Activated T-cell treated with anti-CD3 and anti-CD28 coated beads, Interleukin-2, amount 50 U/mL, for 48 hours (primary cell): ENCODE measurements at places on chromosomes 5 and 9.

DNA sequence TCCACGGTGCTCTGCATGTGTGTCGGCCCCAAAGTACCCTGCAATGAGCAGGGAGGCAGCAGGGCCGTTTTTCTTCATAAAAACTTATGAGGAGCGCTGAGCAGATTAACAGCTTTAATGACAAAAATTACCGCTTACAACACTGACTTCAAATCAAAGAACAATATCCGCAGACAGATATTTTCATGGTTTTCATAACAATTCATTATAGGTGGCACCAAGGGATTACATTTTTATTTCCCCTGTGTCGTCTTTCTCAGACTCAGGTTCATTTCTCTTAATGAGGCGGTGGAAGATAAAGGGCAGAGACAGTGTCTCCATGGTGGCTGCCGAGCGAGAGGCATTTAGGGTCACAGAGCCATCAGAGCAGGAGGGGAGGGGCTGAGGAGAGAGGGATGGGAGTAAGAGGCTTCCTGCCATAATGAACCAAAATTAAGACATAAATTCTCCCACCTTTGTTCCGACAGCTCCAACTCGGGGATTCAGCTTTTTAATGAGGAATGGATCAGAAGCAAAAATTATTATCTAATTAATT is 240.7 kb upstream of the CLINT1 start:
- DNase-seq = no peak

GRCh38 chr9:109086221-109086620 is 33.5 kb downstream of the TMEM245 start:
- no peak for DNase-seq

DNA sequence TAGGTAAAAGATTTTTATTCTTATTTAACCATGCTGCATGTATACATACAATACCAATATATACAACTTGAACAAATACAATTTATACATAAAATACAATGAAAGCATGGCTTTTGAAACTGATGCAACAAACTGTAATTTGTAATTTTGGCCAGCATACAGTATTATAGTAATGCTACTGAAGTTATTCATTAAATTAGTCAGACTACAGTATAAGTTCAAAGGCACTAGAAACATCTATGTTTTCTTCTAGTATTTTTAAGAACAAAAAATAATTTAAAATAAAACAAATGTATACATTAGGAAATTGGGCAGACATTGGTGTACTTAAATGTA is 18.8 kb downstream of the IL4 start:
- DNase-seq = no peak

- DNase-seq = peak; percentile 99
These were observed 9.7 kb downstream of the PTGES2 start for GRCh38 chr9:128117613-128118471.

DNA sequence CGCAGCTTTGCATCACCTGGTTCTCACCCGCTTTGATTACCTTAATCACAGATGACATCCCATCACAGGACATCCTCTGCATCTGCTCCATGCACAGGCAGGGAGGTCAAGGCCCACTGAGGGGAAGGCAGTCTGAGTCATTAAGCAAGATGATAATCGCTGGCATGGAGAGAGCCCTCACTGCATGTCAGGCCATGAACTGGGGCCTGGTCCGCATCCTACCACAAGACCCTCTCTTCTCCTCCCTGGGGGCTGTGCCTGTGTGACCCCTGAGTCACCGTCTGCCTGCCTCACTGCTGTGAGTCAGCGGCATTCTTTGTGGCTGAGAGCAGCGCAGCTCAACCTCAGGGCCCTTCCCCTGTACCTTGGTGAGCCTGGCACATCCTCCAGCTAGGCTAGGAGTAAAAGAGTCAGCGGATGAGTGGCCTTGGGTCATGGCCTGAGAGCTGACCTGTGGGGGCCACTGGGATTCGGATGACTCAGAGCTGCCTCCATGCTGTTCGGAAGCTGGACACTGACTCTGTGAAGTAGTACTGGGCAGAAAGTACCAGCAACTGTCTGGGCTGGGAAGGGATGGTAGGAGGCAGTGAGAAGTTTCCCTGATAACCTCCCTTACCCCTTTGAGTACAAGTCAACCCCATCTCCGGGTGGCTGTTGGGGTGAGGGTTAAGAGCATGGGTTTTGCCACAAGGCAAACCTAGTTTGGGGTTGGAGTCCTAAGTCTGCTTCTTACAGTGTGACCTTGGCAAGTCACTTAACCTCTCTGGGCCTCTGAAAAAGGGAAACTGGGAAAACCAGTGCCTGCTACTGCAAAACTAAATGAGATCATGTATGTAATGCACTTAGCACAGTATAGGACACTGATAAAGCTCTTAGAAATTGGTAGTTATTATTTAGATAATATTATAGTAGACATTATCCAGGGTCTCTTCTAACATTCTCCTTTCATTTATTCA is 14.6 kb upstream of the ARSI start:
- peak; percentile 29 for DNase-seq

DNA sequence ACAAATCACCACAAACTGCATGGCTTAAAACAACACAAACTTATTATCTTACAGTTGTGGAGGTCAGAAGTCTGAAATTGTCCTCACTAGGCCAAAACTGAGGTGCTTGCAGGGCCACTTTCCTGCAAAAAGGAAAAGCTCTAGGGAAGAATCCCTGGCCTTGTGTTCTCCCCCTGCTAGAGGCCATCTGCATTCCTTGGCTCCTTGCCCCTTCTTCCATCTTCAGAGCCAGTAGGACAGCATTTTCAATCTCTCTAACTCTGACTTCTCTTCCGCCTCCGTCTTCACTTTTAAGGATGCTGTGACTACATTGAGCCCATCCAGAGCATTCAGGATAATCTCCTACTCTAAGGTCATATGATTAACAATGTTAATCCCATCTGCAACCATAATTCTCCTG is 236.6 kb downstream of the CDK5RAP2 start:
- no peak for DNase-seq

GRCh38 chr9:83714329-83714728 is 6.6 kb upstream of the UBQLN1 start:
- no peak for DNase-seq

- DNase-seq = no peak
These were observed 129.4 kb downstream of the AOPEP start for GRCh38 chr9:94855903-94856302.

DNA sequence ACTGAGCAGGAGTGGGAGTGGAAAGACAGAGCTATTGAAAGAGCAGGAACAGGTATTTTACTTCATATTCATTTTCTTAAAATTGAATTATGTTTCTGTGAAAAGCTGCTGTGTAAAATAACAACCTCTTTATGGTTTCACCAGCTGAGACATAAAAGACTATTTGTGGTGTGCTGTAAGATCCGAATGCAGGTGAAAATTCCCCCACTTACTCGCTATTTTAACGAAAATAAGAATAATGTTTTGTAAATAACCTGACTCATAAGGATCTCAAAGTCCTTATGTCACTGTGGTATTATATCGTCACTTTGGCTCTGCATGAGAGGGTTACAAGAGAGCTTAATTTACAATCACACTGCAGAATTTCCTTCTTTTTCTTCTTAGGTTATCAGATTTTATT is 65.3 kb upstream of the NFIB start:
- no peak for DNase-seq

GRCh38 chr5:149853331-149853648 is 91.3 kb downstream of the PDE6A start:
- DNase-seq = no peak

DNA sequence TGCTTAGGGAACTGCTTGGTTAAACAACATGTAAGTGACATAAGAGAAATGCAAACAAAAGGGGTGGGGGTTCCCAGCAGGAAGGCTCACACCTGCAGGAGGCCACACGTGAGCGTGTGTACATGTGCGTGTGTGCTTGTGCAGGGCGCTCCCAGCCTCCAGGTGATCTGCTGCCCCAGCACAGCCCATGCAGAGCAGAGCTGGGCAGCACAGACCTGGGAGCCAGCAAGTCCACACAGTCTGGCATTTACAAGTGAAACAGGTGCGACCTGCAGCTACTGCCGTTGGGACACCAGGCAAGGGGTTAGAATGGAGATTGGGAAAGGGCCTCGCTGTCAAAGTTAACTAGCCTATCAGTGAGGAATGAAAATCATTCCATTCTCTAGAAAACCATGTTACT is 41.8 kb downstream of the GRAMD2B start:
- no peak for DNase-seq

DNA sequence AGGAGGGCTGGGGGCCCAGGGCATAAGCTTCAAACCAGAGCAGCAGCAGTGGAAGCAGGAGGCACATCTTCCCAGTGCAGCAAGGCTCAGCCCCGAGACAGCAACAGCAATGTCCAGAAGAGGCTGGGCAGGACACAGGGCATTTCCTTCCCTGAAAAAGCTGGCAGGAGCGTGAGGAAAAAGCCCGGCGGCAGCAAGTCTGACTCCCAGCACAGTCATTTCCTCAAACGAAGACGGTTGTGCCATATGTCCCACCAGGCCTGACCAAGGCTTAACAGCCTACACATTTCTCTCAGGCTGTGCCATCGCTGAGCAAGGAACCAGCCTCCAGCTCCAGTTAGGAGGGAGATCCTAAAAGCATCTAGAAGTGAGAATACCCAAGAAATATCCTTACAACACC is 74.5 kb downstream of the APTX start:
- no peak for DNase-seq

GRCh38 chr5:15008476-15008875 is 136.9 kb upstream of the ANKH start:
- DNase-seq = no peak

- DNase-seq = no peak
These were observed 830 bp downstream of the PRRC1 start for GRCh38 chr5:127518319-127518621.

DNA sequence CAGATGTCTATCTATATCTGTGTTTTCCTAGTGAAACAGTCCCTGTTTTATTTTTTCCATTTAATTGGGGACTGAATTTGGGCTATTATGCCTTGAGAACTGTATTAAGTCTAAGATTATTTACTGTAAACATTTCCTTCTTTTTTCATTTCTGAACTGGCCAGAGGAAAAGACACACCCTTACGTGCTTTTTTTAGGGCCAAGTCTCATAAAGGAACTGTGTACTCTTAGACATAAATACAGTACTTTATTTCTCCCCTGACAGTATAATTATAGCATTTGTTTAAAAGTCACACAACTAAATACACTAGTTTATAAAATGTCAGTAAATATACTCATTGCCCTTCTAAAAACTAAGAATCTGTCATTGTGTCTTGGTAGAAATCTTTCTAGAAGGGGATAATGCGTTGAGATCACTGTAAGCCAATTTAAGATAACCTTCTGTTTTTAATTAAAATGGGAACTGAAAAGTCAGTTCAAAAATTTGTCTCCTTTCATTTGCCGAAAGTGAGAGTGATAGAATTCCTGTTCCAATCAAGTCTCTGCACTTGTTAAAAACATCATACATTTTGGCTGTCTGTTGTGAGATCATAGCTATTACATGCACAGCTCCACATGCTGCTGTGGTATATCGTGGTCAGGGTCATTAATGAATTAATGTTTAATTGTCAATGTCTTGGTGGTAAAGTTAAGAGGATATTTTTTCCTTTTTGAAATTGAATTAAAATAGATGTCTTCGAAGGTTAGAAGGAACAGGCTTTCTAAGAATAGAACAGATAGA is 132.1 kb downstream of the FOCAD start:
- no peak for DNase-seq

GRCh38 chr5:119792161-119792799 is 162.9 kb downstream of the FAM170A start:
- no peak for DNase-seq

DNA sequence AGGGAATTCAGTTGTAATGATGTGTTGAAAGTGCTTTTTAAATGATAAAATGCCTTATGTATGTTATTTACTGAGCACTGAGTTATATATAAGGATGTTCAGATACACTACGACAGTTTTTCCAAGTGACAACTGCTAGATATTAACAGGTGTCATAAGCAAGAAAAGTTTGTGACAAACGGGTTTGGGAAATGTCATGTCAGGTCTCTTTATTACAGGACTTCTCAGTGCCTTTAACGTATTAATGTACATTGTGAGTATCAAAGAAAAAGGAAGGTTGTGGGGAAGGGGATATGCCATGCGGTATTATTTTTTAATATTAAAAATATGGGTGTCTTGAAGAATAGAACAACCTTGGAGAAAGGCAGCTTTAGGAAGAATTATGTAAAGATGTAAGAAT is 56.4 kb downstream of the RAI14 start:
- no peak for DNase-seq

DNA sequence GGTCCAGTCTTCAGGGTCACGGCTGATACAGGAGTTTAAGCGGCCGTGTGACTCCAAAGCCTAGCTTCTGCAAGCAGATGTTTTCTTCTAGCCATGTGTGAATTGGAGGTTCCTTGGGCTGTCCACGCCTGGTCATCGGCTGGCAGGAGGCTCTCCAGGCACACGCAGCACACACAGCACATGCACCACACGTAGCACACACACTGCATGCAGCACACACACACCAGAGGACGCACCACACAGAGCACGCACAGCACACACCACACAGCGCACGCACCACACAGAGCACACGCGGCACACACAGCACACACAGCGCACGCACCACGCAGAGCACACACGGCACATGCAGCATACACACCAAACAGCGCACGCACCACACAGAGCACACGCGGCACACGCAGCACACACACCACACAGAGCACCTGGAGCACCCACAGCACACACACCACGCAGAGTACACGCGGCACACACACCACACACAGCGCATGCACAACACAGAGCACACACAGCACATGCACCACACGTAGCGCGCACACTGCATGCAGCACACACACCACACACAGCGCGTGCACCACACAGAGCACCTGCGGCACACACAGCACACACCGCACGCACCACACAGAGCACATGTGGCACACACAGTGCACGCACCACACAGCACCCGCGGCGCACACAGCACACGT is 234.3 kb downstream of the FANCC start:
- no peak for DNase-seq

GRCh38 chr5:380701-381309 is 59.3 kb downstream of the AHRR start:
- DNase-seq = peak; percentile 17

- no peak for DNase-seq
These were observed 170.9 kb downstream of the CTNND2 start for GRCh38 chr5:11733185-11733839.

- DNase-seq = peak; percentile 80
These were observed 17.5 kb downstream of the IRF1 start for GRCh38 chr5:132473019-132473531.

DNA sequence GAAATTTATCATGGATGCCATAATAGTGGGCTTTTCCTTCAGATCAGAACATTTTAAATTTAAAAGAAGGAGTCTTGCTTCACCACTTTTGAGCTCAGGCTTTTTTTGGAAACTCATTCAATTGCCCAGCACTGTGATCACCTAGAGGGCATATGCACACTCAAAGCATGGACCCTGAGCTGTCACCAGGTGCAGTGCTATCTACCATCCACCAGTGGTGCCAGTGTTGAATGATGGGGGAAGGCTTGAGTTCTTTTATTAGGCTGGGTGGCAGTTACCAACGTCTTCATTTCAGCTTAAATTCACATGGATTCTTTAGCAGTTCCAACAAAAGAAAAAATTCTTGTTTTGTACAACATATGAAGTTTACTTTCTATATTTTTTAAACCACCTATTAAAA is 164.1 kb downstream of the CFAP90 start:
- no peak for DNase-seq

GRCh38 chr9:108117795-108118194 is 628.2 kb upstream of the KLF4 start:
- DNase-seq = no peak

- no peak for DNase-seq
These were observed 130.2 kb downstream of the DCP2 start for GRCh38 chr5:113106821-113107220.

GRCh38 chr5:7398596-7399280 is 2.8 kb downstream of the ADCY2 start:
- no peak for DNase-seq
